ENCODE measurements at places on chromosomes 7 and 10.

DNA sequence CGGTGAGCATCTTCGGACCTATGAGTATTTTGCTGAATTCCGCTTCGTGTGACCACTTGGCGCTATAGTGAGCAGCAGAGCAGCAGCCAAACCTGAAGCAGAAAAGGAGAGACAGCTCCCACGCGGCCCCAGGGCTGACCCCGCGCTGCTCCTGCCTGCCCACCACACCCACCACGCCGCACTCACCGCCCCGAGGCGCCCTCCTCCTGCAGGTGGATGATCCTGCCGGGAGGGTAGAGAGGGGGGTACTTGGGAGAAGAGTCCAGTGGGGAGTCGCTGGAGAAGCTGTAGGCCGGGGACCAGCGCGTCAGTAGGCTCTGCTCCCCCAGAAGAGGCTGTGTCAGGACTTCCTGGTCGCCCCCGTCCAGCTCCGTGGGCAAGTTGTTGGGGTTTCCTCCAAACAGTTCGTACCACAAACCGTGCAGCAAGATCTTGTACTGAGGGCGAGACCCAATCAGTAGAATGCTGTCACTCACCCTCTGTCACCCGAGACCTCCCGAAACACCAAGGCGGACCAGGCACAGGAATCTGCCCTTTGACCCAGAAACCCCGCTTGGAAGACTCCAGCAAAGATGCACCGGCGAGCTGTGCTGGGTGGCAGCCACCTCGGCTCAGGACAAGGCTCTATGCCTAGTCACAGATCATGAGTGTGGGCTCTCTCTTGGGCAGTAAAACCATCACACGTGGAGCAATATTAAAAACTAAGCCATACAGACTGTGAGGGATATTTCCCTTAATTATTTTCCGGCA is 37.6 kb downstream of the DAGLB start:
- DNase-seq: no peak

- DNase-seq: no peak
Measured at GRCh38 chr10:3142146-3142875, 30.3 kb downstream of the PITRM1 start.

GRCh38 chr7:23315366-23315765 is 16.2 kb downstream of the MALSU1 start:
- DNase-seq: no peak

GRCh38 chr10:114073395-114074186 is 29.9 kb downstream of the ADRB1 start:
- no peak for DNase-seq

DNA sequence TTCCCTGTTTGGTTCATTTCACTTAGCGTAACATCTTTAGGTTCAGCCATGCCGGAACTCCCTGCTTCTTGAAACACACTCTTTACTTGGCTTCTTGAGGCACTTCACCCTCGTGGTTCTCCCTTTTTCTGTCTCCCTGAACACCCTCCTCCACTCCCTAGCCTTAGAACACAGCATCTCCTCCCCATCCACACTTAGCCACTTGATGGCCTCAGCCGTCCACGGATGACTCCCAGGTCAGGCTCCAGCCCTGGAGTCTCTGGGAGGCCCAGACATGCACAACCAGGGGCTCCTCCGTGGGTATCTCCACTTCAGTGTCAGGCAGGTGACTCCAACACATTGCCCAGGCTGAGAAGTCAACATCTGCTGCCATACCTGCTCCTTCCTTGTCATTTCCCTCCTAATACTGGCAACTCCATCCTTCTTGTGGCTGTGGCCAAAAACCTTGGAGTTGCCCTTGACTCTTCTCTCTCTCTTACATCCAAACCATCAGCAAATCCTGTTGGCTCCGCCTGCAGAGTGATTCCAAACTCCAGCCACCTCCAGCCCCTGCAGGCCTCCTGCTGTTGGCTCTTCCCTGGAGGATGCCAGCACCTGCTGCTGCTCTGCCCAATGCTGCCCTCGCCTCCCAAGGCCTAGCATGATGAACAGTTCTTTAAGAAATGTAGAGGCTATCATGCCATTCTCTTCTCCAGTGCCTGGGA is 8.4 kb upstream of the INMT start:
- no peak for DNase-seq

Data from RPMI8226 (cell line).